ENCODE measurements at places on chromosomes 5 and 9.

GRCh38 chr5:66518753-66519152, 77.4 kb upstream of the MAST4 start:
- DNase-seq: no peak

DNA sequence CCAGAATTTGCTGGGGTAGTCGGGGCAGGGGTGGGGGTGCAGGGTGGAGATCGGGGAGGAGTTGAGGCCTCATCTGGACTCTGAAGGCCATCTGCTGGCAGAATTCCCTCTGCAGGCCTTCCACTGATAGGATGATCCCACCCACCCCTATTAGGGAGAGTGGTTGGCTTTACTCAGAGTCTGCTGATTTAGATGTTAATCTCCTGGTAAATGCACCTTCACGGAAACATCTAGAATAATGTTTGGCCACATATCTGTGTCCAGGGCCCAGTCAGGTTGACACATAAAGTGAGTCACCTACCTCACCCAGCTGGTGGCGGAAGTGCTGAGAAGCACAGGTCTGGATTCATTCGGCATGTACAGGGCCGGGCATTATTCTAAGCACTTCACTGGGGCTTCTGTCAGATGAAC, 50.0 kb downstream of the DAPK1 start:
- DNase-seq: no peak

DNA sequence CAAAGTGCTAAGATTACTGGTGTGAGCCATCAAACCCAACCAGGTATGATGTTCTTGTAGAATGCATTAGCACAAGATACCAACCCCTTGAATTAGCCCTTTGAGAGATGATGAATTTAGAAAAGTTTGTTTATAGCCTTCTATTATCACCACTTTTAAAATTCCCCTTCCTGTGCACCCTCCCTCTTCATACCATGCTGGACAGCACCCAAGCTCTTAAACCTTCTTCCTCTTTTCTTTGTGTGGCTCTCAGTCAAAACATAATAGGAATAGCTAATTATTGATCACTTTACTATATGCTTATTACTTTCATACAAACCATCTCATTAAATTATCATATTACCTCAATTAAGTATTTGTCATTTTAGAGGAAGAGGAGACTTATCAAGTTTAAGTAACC, 87.6 kb upstream of the TMED7 start:
- DNase-seq: no peak

GRCh38 chr9:131670247-131671132, 69.4 kb downstream of the RAPGEF1 start:
- DNase-seq: peak; percentile 62

- DNase-seq: no peak
Observed at GRCh38 chr5:161745392-161745791, 59.9 kb downstream of the GABRA6 start.

DNA sequence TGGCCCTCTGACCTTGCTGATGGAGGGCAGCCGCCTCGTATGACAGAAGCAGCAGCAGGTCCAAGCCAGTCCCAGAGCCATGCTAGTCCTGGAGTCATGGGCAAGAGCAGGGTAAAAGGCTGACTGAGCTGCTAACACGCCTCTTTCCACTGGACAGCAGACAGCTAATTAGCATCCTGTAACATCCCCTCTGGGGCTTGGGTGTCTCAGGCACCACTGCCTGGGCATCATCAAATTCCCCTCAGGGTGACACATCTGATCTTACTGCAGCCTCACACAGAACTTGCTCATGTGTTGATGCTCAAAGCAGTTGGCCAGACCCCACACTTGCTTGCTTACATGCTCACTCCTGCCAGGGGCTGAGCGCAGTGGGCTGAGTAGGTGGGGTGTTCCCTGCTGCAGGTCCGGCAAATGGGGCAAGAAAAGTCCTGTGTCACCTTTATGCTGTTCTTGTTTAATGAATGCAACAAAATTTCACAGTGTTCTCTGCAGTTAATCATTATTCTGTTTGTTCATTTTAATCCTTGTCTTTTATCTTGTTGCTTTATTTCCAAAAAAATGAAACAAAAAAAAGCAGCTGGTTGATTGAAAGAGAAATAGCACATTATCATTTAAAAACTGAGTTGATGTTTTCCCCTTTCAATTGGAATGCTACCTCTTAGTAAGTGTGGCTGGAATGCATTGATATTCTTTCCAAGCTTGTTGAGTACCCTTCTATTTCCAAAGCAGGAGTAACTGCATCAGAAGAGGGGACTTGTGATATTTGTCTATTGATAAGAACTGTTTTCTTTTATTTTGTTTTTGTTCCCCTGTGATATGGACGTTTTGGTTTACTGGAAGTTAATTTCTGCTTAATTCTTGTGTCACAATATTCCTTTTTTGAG, 254.1 kb downstream of the CDH18 start:
- DNase-seq: no peak

GRCh38 chr5:69494452-69494851, 1.9 kb downstream of the OCLN start:
- no peak for DNase-seq

- DNase-seq: no peak
Observed at GRCh38 chr9:73573235-73573634, 421.6 kb downstream of the ANXA1 start.
